ENCODE measurements at places on chromosomes 5 and 9. TPM values are rescaled to one million over a fixed set of nuclear protein-coding genes. Genes with fewer than 3 reads are reported as not detected.

The CBY3 gene
- not detected for total RNA-seq

The UAP1L1 gene
- total RNA-seq = 23.0 TPM

The PCDHA9 gene
- total RNA-seq = 0.13 TPM

The RLN2 gene
- not detected for total RNA-seq

The INSYN2B gene
- total RNA-seq = 34.2 TPM

The SCAI gene
- 4.5 TPM for total RNA-seq

The ITGA2 gene
- total RNA-seq = 33.3 TPM

The PRR7 gene
- 12.1 TPM for total RNA-seq
